CD14-positive monocyte (primary cell): ENCODE measurements at places on chromosomes 6 and 20.

DNA sequence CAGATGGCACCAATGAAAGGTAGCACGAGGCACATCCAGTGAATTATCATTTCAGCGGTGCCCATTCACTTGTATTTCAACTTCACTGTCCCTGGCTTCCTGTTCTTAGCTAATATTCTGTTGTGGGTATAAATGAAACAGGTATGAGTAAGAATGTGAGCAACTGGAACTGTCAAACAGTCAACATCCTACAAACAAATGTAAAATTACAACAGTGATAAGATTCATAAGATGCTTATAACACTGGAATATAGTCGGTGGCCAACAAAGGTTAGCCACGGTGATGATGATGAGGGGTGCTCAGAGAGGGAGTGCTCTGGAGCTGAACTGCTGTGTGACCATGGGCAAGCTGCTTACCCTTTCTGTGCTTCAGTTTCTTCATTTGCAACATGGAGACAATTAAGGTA, 74.9 kb upstream of the TOX2 start:
- no peak for DNase-seq

GRCh38 chr20:3164763-3165410, 5.2 kb upstream of the FASTKD5 start:
- DNase-seq: no peak

DNA sequence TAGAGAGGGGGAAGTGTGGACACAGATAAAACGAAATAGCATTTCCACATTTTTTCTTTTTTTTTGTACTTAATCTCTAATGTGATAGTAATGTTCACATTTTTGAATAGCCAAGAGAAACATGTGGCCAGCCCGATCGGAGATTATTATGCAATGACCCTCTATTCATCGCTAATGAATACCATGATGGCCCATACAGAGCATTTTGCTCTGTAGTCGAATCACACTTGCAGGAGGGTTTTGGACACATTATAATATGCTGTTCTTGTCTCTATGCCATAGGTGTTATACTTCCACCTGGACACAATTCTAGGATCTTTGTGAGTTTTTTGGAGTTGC, 60.1 kb downstream of the MTHFD1L start:
- no peak for DNase-seq

DNA sequence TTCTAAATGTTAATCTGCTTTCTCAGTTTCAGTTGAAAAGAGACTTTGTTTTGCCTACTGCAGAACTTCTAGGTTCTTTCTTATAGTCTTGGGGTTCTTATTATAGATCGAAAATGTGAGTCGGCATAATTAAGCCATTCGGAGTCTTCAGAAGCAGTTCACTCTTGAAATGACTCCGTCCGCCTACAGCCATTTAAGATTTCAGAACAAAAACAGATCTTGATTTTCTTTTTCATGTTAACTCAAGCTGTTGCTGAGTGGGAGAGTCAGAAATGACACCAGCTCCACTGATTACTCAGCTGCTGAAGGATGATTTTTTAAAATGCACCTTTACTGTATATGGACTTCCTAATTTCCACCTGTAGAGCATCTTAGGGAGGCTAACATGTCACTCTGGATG, 15.9 kb downstream of the PRDM1 start:
- DNase-seq: no peak

DNA sequence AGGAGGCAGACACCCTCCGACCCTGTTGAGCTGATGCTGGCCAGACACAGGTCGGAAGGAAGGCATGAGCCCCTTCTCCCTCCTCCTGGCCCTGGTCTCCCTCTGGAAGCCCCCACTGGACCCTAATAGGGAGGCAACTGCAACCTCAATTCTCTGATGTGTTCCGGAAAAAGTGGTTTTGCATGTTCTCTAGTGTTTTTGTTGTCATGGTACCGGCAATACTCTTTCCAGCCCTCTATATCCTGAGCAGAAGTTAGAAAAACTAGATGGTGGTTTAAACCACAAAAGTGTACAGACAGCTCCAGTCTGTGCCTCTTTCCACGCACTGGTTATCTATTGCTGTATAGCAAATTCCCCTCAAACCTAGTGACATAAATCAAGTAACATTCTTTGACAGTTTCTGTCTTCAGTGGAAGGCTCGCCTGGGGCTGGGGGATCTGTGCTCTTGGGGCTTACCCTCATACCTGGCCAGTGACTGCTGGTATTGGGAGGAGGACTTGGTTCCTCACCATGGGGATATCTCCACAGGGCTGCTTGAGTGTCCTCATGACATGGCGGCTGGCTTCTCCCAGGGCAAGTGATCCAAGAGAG, 37.0 kb downstream of the SYTL3 start:
- peak; percentile 33 for DNase-seq

- DNase-seq: no peak
These were observed 8.7 kb downstream of the JAG1 start for GRCh38 chr20:10665027-10665561.

DNA sequence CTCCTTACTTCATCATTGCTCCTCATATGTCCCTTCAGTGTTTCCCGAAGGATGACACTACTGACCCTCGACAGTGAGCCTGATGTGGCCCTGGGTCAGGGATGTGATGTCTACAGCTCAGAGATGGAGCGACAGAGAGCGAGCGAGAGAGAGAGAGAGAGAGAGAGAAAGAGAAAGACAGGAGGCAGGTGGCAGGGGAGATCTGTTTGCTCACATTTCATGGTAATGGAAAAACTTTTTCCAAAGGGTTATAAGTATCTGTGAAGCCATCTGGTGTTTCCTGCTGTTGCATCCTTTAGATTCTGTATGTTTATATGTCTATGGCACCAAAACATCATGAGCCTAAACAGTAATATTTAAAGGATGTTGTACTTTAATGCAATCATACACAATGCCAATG, 77.2 kb downstream of the PPP1R3G start:
- no peak for DNase-seq

- DNase-seq: no peak
These were observed 109.3 kb downstream of the IPCEF1 start for GRCh38 chr6:154247119-154247861.

GRCh38 chr6:25697537-25698340, 45.7 kb downstream of the SCGN start:
- peak; percentile 41 for DNase-seq

GRCh38 chr20:31548820-31549512, 34.7 kb downstream of the HM13 start:
- no peak for DNase-seq

DNA sequence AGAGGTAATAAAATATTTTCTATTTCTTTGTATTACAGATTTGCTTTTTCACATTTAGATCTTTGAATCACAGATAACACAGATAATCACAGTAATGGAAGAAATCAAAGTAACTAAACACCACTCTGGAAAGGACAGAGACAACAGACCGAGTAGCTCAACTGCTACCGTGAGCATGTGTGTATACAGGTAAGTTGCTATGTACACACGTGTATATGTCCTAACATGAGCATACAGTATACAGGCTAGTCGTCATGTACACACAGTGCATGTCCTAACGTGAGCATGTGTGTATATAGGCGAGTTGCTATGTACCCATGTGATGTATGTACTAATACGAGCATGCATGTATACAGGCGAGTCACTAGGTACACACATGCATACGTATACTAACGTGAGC, 379.0 kb downstream of the THBS2 start:
- no peak for DNase-seq

GRCh38 chr6:125486881-125487280, 185.1 kb upstream of the HDDC2 start:
- DNase-seq: no peak

- DNase-seq: no peak
These were observed 53.3 kb downstream of the CHMP4B start for GRCh38 chr20:33864324-33864963.

DNA sequence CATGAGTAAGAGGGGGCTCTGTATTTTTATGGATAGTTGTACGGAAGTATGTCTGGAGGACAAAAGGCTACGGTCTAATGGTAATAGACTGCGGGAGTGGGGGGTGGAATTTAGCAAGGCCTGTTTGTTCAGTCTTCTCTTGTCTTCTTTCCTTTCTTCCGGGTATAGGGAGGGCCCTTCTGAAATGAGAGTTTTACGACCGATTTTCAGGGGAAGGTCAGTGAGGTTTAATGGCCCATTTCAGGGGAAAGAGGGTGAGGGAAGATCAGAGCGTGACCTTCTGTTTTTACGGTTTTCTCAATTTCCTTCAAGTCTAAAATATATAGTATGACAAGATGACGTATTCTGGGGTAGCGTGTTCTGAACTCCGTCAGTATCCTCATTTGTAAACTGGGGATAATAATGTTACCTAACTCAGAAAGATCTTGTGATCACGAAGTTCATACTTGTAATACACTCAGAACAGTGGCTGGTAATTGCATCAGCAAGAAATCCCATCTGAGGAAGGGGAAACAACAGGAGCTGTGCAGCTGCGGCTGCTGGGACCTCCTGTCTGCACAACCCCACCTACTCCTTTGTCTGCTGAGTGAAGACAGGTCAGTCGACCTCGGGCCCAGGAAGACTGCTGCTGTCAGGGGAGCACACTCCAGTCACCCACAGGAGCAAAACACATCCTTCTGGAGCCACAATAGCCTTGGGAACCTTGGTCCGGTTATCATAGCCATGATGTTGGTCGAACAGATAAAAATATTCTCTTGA, 90.4 kb downstream of the MAP3K7 start:
- no peak for DNase-seq
